ENCODE measurements at places on chromosomes 12 and 14.

- no peak for DNase-seq
Observed at GRCh38 chr14:62081951-62082350, 319.7 kb downstream of the SNAPC1 start.

GRCh38 chr12:101372431-101372830 lies 35.1 kb downstream of the ARL1 start:
- DNase-seq = no peak

DNA sequence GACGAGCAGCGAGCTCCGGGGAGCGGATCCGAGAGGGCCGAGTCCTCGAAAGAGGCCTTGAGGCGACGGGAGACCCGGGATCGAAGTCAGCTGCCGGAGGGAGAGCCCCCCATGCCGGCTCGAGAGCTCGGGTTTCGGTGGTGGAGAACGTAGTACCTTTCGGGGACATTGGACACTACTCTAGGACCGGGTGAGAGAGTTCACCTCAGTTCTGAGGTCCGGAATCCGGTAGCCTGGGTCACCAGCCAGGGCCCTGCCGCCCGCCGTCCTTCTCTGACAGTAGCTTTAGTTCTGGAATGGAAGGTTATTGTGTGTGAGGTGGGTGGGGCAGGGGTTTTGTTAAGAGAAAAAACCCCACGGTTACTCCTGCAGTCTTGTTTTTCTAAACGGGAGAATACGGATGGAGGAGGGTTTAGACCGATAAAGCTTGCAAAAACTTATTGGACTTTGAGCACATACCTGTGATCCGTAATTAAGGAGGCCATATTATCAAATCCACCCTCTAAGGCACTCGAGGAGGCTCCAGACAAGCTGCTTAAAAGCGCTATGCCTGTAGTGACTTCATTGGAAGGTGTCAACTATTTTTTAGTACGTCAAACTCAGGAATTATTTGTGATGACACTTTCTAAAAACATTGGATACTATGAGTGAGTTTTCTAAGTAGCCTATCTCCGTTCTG lies 765 bp downstream of the SCYL2 start:
- DNase-seq = no peak

- no peak for DNase-seq
Observed at GRCh38 chr14:55138091-55138490, 9.0 kb downstream of the LGALS3 start.

DNA sequence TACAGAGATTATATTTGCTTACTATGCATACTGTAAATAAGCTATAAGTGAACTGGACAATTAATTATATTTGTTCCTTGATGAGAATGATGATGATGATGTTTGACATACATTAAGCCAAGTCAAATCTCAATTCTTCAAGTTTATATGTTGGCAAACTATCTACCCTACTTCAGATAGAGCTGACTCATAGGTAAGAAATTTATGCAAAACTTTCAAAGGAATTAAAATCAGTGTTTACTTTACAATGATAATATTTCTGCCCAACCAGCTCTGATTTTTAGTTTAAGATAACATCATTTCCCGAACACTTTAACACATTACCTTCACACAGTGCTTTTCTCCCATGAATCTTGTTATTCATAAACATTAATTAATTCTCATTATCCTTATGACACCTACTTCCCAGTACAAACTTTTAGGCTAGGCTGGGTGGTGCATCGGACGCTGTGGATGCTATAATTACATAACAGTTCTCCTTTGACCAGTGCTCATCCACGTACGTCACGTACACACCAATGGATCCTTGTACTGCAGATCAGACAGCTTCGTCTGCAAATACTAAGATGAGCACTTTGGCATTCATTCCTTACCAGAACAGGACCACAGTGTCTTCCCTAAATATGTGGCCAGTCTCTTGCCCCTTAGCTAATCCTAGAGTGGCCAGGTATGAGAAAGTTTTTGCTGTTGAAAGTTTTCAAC lies 18.3 kb downstream of the BMP4 start:
- DNase-seq = no peak

DNA sequence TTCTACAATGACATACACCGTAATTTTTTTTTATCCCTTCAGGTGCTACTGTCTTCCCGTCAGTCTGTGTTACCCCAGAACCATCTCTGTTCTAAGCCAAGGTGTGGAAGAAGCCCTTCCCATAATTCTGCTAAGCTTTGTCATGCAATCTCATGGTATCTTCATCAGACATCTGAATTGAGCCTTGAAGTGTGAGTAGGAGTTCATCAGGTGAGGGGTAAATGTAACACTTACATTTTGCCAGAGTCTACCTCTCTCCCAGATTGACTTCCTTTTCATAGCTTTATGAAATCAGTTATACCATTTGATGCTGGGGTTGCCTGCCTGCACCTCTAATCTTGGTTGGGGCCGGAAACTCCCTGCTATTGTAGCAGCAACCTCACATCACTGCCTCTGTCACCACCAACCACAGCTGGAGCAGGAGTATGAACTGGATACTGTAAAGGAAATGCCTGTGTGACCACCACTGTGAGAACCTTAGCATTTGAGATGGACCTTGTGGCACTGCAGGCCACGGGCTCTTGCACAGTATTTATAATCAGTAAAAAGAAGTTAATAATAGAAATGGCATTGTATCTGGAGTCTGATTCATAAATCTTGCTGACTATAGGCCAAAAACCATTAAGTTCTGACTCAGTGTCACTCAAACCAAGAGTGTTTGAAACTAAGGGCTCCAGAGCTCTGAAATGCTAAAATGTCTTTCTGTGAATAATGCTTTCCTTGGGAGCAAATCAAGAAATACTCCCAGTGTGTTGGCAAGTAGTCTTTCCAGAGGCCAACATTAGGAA lies 58.7 kb upstream of the STK38L start:
- no peak for DNase-seq

DNA sequence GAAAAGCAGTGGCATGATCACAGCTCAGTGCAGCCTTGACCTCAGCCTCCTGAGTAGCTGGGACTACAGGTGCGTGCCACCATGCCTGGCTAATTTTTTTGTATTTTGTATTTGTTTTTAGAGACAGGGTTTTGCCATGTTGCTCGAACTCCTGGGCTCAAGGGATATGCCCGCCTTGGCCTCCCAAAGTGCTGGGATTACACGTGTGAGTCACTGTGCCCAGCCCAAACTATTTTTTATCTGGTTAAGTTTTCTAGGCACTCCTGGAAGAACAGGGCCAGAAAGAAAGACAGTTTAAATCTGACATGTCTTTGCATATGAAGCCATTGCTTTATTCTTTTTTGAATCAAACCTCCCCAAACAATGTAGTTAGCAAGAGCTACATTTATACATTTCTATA lies 27.5 kb upstream of the PTGR2 start:
- DNase-seq = no peak

GRCh38 chr12:67694306-67694900 lies 45.9 kb downstream of the DYRK2 start:
- no peak for DNase-seq

GRCh38 chr14:81172881-81173280 lies 47.9 kb downstream of the GTF2A1 start:
- DNase-seq = no peak

- no peak for DNase-seq
Observed at GRCh38 chr14:94282991-94283723, 9.9 kb downstream of the SERPINA10 start.

All from NCI-H1436 treated with DMSO at 0.1 percent for 48 hours (cell line).